ENCODE measurements at places on chromosomes 7 and 10.

DNA sequence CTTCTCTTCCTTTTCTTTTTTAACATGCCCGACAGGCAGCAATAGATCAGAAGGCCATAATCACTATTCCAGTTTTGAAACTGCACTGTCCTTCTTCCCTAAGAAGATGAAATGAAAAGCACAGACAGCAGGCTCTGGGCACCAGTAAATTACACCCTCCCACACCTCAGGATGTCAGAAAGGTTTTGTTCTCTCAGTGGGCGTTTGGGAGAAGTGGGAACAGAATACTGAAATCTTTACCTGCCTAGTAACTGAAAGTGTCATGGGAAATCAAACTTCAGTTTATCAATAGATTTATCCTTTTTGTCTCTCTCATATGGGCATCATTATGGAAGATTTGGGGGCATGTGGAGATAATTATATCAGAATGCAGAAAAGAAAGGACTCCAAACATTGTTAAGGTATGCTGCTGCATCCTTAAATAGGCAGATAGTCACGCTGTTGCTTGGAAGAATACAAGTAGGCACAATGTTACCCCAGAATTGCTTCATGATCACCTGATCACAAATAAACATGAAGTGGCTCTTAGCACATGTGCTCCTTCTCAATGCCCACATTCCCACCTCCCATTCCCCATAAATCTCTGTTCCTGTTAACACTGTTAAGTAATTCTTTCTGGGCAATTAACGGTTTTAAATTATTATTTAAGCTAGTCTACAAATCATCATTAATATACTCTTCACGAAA is 113.3 kb downstream of the DOCK4 start:
- DNase-seq, result no peak

- DNase-seq, result no peak
Observed at GRCh38 chr7:83739527-83739926, 90.6 kb upstream of the SEMA3E start.

DNA sequence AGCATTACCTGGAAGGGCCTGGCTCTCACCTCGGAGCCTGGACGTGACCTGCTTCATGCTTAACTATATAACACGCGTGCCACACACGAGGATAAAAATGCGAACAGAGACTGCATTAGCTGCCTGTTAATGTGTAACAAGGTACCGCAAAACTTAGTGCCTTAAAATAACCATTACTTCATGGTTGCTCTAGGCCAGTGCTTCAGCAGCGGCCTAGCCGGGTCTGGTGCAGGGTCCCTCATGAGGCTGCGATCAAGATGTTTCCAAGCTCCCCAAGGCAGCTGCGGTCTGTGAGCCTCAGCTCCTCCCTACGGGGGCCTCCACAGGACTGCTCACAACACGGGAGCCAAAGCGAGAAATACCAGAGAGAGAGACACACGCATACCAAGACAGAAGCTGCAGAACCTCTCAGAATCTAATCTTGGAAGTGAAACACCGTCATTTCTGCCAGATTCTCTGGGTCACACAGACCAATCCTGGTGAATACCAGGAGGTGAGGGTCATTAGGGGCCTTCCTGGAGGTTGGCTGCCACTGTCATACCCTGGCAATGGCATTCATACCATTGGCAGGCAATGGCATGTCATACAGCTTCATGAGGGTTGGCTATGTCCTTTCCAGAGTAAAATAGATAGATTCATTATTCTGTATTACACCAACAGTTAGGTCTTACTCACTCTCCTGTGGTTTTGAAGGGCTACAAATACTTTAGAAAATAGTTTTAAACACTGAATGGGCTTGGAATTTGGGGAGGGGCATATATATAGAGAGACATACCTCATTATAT is 94.5 kb downstream of the HIPK2 start:
- no peak for DNase-seq

DNA sequence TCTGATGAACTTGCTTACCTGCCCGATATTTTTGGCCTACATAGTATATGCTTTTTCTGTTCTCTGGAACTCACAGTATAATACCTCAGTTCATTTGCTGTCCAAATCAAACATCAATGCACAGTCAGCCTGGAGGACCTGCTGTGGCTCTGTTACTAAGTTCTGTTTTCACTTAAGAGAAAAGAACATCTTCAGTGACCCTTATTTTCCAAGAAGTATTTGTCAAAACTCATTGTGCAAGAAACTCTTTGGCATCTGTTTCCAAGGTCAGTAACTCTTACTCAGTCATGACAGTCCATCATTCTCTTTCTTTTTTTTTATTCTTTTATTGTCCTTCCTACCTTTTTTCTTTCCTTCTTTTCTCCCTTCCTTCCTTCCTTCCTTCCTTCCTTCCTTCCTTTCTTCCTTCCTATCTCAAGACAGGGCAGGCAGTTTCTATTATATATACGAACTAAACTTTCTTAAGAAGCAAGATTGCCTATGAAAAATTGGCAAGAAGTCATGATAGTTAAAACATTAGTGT is 37.8 kb upstream of the SEM1 start:
- no peak for DNase-seq

GRCh38 chr10:30448092-30448491 is 14.1 kb downstream of the MAP3K8 start:
- DNase-seq, result no peak

DNA sequence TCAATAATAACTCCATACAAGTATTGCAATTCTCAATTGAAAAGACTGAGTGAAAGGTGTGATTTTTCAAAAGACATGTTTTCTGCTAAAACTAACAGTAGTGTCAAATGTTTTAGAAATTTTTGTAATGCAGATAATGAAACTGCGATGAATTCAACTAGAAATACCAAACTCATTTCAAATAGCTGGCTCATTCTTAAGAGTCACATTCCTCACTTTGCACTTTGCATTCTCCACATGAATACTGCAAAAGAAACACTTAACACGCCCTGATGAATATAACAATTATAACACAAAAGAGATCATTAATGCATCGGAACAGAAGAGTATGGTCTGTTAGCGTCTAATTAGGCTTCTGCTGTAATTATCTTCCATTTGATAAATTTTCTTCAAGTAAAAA is 15.5 kb upstream of the TSPAN12 start:
- no peak for DNase-seq

- no peak for DNase-seq
Observed at GRCh38 chr10:31612082-31612481, 293.1 kb downstream of the ZEB1 start.

- DNase-seq, result no peak
Observed at GRCh38 chr7:33922820-33923219, 17.5 kb downstream of the BMPER start.

DNA sequence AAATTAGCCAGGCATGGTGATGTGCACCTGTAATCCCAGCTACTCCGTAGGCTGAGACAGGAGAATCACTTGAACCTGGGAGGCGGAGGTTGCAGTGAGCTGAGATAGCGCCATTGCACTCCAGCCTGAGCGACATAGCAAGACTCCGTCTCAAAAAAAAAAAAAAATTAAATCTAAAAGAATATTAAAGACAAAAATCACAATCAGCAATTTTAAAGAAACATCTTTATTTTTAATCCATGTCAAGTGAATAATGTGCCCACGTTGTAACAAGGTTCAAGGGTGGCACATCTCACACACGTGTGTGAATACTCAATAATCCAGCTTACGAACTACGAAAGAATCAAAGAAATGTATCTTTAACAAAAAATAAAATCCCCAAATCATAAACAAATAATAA is 23.0 kb downstream of the SLC37A3 start:
- DNase-seq, result no peak

GRCh38 chr10:13882119-13882711 is 295.4 kb downstream of the PRPF18 start:
- DNase-seq, result no peak

- DNase-seq, result no peak
Observed at GRCh38 chr10:31017534-31018355, 13.9 kb downstream of the ZNF438 start.

- no peak for DNase-seq
Observed at GRCh38 chr7:55502858-55503440, 69.4 kb downstream of the VOPP1 start.

DNA sequence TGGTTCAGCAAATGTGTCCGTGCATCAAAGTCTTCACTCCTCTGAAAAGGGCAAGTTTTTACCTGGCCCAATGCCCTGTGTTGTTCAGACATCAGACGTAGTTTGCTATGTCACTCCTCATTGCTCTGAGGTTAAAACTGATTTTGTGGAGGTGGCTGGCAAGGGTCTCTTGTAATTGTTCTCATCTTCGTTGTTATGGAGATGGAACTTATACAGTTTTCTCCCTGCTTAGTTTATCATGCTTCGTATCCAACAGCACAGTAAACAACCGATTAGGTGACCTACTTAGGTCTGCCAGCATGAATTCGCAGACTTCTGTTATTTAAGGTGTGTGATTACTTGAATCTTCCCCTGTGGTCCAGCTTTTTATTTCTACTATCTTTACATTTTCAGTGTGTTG is 274.1 kb upstream of the SMIM30 start:
- no peak for DNase-seq

DNA sequence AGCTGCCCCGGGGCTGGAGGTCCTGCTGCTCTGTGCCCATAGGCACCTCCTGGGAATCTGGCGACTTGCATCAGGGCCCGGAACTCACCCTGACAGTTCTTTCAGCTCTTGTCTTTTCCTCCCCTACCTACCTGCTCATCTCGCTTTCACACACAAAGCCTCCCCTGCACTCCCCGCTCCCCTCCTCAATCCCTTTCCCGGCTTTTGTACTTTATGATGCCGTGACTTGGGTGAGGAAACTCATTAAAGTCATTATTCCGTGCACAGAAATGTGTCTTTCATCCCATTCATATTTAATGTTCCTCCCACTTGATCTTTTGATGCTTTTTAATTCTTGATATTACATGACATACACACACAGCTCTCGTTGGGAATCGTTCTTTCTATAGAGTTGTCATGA is 218.6 kb downstream of the RPS24 start:
- no peak for DNase-seq

DNA sequence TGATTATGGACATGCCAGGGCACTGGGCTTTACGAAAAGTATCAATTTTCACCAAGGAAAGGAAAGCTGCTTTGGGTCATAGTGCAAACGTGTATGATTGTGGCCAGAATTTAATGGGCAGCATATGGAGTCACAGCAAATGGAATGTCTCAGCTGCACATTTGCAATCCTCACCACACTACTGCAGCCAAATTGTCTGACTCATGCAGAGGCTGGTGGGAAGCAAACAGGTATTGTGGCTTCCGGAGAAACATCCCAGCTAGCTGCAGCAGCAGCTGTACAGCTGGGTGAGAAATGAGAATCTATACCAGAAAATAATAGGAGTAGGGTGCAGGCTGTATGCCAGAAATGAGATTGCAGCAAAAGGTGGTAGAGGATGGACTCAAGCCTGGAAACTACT is 374.7 kb upstream of the VWC2 start:
- no peak for DNase-seq

DNA sequence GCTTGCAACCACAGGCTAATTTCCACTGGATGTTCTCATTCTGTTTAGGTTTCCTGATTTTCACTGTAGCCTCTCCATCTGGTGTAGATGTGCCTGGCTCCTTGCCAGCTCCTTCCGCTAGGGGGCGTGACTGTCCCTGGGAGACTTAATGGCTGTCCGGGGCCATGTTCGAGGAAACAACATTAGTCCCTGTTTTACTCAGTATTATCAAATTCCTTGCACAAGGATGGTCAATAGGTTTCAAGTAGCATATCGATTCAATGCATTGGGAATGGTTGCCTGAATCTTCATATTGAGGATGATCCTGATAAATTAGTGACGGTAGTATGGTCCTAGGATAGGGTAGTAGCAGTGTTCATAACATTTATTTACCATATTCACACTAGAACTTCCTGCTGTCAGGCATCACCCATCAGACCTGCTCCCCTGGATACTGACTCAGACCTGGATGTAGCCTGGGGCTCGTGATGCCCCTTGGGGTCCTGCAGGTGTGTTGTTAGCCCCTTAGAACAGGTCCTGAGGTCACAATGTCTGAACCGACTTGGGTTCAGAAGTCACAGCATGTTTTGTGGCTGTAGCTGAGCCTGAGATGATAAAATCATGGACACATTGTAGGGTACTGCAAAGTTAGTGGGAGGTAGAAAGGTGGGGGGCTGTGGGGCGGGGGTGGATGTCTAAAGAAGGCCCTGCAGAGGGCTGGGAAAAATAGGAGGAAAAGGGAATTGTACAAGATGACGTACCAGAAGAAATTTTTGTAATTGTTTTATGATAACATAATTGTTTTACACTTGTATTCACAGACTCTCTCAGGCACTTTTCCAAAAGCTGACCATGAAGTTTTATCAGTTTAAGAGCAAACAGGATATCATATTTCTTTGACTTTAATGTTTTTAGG is 8.9 kb upstream of the EXOC6 start:
- DNase-seq, result no peak

GRCh38 chr7:30855936-30856335 is 55.7 kb upstream of the AQP1 start:
- no peak for DNase-seq

GRCh38 chr10:75497997-75498883 is 66.8 kb downstream of the LRMDA start:
- no peak for DNase-seq

DNA sequence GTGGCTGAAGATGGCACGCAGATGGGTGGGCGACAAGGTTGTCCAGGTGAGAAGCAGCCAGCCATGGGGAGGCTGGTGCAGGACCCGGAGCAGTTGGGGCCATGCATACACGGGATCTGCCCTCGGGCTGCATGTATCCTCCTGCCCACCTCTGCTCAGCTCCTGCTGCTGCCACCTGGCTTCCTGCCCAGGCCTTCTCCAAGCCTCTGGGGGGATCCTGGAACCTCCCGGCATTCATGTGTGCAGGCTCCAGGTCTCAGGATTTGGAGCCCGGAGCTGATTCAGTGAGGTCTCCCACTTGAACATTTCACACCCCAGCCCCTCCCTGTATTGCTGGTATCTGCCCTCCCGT is 27.0 kb downstream of the PDGFA start:
- DNase-seq, result no peak

- DNase-seq, result no peak
Observed at GRCh38 chr10:113808168-113808567, 45.7 kb downstream of the DCLRE1A start.

DNA sequence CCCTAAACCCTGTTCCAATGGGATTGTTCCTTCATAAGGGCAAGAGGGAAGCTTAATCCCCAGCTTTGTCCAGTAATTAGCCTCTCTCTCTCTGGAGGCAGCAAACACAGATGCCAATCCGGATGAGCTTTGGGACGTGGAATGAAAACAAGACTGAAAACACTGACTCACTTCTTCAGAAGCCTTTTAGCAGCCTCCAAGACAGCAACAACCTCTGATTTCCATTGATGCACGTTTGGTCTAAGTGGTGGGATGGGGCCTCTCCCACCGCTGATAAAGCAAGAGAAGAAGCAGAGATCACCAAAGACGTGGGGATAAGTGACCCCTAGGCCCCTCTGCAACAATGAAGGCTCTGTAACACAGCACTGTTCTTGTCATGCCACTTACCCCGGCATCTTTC is 5.8 kb upstream of the GFRA1 start:
- DNase-seq, result no peak

DNA sequence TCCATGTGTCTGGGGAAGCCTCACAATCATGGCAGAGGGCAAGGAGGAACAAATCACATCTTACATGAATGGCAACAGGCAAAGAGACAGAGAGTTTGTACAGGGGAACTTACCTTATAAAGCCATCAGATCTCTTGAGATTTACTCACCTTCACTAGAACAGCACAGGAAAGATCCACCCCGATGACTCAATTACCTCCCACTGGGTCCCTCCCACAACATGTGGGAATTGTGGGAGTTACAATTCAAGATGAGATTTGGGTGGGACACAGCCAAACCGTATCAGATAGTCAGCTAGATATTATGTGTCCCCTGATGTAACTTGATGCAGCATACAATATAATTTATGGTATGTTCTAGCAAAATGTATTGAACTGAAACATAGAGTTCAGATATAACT is 14.1 kb upstream of the CEP41 start:
- no peak for DNase-seq

GRCh38 chr7:104848138-104848990 is 165.6 kb upstream of the KMT2E start:
- peak; percentile 82 for DNase-seq

Data from NCI-H187 (cell line).